Activated CD4-positive, alpha-beta T cell treated with anti-CD3 and anti-CD28 coated beads, Interleukin-2, amount 50 U/mL, for 1 hour (primary cell): ENCODE measurements at places on chromosomes 7 and 10.

DNA sequence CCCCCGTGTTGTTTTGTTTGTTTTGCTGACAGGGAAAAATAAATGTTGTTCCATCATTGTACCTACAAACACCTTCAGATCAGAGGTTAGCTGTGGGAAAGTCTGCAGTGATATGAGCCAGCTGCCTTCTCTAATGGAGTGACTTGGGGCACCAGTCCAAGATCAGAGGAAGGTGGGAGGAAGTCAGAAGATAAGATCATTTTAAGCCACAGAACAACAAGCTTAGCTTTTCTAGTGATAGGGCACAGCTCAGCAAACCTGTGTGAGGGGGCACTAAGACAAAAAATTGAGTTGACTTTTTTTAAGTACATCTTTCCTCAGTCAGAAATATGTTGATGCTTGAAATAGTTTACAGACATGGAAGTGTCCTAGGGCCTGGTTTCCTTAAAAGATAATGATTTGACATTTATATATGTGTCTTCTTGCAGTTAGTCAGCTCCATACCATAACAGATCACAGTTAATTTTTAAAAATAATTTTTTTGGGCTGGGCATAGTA lies 240.3 kb upstream of the KAT6B start:
- peak; percentile 38 for DNase-seq

DNA sequence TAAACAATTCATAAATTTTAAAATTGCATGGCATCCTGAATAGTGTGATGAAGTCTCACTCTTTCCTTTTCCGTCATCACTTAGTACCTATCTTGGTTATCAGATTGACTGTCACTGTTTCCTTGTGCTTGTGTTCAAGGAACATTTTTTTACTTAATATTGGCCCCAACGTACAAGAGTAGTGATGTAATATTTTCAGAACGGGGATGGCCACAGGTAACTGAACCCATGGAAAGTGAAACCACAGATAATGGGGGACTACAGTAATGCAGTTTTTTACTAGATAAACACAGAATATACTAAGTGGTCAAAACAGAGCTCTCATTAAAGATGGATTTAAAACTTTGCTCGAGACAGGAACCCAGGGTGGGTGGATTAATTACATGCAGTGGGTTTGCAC lies 85.4 kb downstream of the MACC1 start:
- DNase-seq, result no peak

- DNase-seq, result no peak
Observed at GRCh38 chr7:117827862-117828261, 45.4 kb downstream of the CTTNBP2 start.

- no peak for DNase-seq
Observed at GRCh38 chr10:132939957-132940790, 2.2 kb downstream of the CFAP46 start.

- no peak for DNase-seq
Observed at GRCh38 chr10:78832281-78832680, 236.5 kb upstream of the ZMIZ1 start.

DNA sequence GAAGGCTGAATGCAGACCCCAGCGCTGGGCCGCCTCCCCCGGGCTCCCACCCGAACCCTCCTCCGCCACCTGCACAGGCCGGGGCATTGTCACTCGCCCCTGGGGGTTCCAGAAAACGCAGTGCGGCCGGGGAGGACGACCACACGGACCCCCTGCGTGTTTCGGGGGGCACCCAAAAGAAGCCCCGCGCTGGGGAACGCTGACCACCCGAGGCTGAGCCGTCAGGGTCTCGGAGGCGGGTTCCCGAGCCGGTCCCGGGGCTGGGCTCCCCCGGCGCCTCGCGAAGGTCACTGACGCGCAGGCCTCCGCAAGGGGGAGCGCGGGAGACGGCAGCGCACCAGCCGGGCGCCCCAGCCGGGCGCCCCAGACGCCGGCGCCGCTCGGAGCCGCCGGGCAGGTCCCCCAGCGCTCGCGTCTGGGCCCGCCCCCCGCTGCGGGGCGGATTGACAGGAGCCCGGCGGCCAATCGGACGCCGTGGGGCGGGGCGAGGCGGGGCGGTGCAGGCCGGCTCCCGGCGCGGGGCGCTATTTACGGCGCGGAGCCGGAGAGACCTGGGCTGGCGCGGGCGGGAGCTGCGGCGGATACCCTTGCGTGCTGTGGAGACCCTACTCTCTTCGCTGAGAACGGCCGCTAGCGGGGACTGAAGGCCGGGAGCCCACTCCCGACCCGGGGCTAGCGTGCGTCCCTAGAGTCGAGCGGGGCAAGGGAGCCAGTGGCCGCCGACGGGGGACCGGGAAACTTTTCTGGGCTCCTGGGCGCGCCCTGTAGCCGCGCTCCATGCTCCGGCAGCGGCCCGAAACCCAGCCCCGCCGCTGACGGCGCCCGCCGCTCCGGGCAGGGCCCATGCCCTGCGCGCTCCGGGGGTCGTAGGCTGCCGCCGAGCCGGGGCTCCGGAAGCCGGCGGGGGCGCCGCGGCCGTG lies at the start of gene BAMBI:
Gene BAMBI (plus strand): TSS at position 554 of the 920 bp plus-strand sequence. CDS start 377 bp downstream, outside the sequence.
- DNase-seq, result peak; percentile 87

DNA sequence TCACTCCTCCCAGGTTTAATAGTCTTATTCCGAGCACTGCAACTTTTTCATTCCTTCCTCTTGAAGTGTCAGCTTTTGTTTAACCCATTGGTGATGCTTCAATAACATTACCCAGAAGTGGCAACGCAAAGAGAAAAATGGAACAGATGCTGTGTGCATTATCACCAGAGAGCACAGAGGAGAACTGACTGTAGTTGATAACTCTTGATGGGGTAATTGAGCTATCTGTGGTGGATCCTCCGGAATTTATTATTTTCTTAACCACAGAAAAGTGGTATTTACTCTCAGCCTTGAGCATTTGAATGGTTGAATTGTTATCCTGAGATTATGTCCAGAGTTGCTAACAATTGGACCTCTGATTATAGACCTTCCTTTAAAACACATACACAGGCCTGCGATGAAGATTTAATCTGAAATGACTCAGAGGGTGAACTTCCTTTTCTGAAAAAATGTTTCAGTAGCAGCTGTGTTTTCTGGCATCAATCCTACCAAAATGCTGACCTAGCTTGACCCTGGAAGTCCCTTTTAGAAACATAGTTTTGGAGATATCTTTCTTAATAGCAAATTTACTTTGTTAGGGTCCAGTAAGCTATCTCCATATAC lies 1584.4 kb upstream of the LRRTM3 start:
- no peak for DNase-seq

GRCh38 chr10:67612577-67613537 lies 83.1 kb downstream of the CTNNA3 start:
- DNase-seq, result peak; percentile 36

DNA sequence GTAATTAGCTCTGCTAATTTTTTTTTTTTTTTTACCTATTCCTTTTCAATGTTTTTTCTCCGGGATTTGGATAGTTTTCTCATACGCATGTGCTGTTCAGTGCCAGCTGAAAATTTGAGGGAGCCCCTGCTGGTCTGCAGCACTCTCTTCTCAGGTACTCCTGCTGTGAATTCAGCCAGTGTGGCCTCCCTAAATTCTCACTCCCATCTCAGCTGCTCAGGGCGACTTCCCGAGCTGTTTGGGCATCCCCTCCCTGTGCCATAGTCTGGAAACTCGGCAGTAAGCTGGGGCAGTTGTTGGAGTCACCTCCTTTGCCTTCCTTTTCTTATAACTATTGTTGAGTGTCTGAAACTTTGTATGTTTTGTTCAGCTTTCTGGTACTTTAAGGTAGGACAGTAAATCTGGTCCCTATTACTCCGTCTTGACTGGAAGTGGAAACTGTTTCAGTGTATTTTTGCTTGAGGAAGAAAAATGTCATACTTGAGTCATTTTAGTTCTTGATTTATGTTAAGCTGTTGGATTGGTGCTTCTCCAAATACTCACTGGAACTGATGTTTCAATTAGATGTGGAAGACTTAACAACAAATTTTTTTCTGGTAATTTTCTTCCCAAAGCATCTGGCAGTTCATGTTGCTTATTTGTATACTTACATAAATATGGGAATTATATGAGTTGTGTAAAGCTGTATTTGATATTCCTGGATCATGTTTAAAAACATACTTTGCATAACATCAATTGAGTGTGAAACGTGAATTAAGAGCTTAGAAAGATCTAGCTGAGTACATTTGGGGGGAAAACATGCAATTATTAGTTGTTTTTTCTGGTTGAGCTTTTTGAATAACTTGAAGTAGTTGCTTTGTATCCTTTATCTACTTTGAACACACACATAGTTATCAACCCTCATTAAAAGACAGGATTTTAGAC lies 33.7 kb downstream of the MINPP1 start:
- DNase-seq, result no peak

DNA sequence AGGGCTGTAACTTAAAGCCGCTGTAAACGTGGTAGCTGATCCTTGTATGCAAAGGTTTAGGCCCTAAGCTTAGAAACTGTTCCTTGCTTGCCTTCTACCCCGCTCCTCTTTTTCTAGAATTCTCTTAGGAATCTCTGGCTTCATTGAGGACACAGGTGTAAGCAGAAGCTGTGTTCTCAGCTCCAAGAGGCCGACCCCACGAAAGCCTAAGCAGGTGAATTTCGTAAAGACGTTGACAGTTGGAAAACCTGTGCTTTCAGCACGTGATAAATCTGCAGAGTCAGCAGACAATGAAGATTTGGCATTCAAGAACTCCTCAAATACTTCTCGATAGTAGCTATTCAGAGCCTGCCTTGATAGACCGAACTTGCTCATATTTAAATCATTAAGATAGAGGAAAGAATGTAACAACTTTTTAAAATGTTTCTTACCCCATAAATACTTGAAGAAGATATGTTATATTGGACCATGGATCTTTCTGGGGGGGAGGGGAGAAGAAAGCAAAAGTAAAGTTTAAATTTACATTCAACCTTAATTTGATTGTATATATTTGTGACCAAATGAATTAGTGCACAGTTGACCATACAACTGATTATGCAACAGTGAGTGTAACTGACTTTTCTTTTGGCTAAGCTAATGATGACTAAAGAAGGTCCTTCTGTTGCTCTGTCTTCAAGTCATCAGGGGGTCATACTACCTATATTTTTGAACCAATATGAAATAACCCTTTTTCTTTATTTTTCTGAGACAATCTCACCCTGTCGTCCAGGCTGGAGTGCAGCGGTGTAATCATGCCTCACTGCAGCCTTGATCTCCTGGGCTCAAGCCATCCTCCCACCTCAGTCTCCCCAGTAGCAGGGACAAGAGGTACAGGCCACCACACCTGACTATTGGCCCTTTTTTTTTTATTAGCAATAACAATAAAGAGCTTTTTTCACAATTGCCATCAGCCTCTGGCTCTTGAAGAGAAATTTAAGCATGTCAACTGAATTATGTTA lies 1.2 kb upstream of the GDI2 start:
- DNase-seq, result peak; percentile 21

DNA sequence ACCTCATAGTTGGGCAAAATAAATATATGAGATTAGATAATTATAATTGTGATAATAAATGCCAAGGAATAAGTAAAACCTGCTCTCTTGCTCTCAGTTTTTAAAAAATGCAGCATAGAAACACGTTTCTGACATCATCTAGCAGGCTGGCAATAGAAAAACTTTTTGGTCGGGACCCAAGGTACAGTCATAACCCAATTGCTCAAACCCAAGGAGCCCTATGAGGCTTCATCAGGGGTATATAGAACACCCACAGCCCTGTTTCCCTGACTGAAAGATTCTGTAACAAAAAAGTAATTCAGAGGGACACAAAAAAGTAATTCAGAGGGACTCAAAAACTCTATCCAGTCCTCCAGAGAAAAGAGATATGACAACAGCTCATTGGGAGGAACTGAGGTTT lies 3.8 kb downstream of the PDE1C start:
- no peak for DNase-seq

DNA sequence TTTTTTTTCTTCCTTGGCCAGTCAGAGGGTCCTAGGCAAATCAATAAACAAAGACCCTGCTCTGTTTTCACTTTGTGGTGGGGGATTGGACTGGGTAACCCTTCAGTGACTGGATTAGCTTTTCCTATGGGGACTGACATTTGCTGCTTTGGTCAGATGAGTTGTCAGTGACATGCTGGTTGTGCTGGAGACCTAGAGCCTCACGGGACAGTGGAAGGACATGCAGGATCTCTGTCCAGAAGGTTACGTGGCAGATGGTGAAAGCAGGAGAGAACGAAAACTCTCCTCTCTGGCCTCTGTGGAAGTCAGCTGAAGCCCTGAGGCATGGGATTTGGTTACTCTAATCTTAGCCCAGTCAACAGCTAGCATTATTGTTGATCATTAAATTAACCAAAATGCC lies 90.0 kb upstream of the BMPER start:
- no peak for DNase-seq
